Stimulated activated naive CD8-positive, alpha-beta T cell treated with anti-CD3 and anti-CD28 coated beads, Interleukin-15, Interleukin-2, amounts not matched to agents 100 U/mL and 50 U/mL, for 24 hours (primary cell): ENCODE measurements at places on chromosomes 4 and X.

- DNase-seq = no peak
Observed at GRCh38 chr4:6884341-6884870, 25.2 kb upstream of the TBC1D14 start.

GRCh38 chr4:5890063-5890727 is 2.7 kb downstream of the CRMP1 start:
- no peak for DNase-seq

- DNase-seq = no peak
Observed at GRCh38 chr4:18185491-18185890, 163.9 kb upstream of the LCORL start.

- DNase-seq = peak; percentile 81
Observed at GRCh38 chrX:154136627-154137161, 7.3 kb upstream of the OPN1LW start.

DNA sequence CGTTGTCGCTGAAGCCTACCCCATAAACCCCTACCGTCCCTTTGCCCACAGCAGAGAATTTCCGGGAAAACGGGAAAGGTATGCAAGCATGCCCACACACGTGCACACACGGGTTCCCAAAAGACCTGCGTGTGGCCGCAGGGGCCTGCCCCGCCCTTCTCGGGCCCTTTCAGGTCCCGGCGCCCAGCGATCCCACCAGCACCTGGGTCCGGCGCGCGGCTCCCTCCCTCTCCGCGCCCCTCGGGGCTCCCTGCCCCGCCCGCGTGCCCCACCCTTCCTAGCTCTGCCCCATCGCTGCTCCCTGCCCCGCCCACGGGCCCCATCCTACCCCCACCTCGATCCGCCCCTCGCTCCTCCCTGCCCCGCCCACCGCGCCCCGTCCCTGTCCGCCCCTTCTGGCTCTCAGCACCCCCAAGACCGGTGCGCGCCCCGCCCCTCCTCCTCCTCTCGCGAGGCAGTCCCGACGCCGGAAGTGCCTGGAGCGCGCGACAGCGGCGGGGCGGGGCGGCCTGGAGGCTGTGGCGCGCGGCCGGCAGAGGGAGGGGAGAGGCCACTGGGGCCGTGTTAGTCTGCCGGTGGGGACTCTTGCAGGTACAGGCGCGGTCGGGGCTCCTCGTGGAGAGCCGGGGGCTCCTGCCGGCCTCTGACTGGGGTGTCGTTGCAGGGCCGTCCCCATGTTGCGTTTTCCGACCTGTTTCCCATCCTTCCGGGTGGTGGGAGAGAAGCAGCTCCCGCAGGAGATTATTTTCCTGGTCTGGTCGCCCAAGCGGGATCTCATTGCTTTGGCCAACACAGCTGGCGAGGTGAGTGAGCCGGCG is at the start of gene ANAPC4:
ANAPC4 (plus strand) TSS at position 510 of the 818 bp plus-strand sequence; CDS start at position 675, 165 bp downstream.
- peak; percentile 100 for DNase-seq
